Thoracic aorta (tissue), 2 donors: ENCODE measurements at places on chromosomes 4 and X. TPM values are rescaled to one million over a fixed set of nuclear protein-coding genes. Genes with fewer than 3 reads are reported as not detected.

DNA sequence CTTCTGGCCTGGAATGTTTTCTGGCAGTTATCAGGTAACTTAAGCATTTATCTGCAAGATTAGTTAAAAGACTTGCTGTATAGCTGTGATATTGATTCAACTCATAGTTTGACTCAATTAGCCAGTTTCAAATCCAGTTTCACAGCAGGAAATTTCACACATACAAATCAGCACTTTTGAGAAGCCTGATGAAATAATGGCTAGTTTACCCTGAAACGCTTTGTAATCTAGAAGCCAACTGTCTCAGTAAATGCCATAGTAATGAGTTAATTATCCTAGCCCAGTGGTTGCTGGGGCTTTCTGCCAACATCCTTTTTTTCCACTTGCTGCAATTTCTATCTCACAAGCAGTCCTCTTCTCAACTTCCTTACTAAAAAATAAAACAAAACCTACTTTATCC, 53.1 kb downstream of the ARHGEF38 start:
- H3K4me3 ChIP-seq = no peak overlapping the region
- no peaks in the 10 kb centered on the region for H3K36me3 ChIP-seq
- no peak for DNase-seq
- no peaks in the 10 kb centered on the region for H3K27me3 ChIP-seq

GRCh38 chr4:184201179-184201578, 16.5 kb downstream of the ENPP6 start:
- H3K4me3 ChIP-seq = no peak overlapping the region
- H3K4me1 ChIP-seq = peaks cover 4% of the 10 kb centered on the region
- H3K27me3 ChIP-seq = no peaks in the 10 kb centered on the region
- no peak overlapping the region for H3K27ac ChIP-seq
- DNase-seq = no peak

- no peak overlapping the region for H3K4me3 ChIP-seq
- H3K27me3 ChIP-seq = no peaks in the 10 kb centered on the region
- no peak overlapping the region for H3K27ac ChIP-seq
- no peaks in the 10 kb centered on the region for H3K4me1 ChIP-seq
These were observed 23.6 kb downstream of the CA5B start for GRCh38 chrX:15761564-15762191.

DNA sequence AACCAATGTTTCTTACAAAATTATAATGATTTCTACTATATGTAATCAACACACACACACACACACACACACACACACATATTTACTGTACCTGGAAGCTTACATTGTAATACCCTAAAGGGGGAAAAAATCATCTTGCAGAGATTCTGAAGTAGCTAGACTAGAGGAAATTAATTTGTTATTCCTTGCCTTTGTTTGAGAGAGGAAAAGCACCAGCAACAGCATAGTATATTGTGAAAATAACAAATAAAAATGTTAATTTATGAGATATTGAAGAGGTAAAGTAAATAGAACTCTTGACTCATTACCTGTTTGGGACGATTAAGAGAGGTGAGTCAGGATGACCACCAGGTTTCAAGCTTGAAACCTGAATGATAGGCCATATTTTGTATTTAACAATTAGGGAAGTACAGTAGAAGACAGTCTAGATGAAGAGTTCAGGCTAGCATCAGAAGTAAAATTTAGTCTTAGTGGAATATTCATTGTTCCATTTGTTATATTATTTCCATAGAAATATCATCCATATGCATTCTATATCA, 873.4 kb upstream of the PCDH10 start:
- H3K27me3 ChIP-seq = no peaks in the 10 kb centered on the region
- no peak overlapping the region for H3K4me3 ChIP-seq
- H3K36me3 ChIP-seq = no peaks in the 10 kb centered on the region
- H3K4me1 ChIP-seq = no peaks in the 10 kb centered on the region
- no peak overlapping the region for H3K27ac ChIP-seq
- DNase-seq = no peak

GRCh38 chrX:116009346-116009745, 161.2 kb upstream of the AGTR2 start:
- H3K4me1 ChIP-seq = no peaks in the 10 kb centered on the region
- DNase-seq = no peak
- H3K36me3 ChIP-seq = no peaks in the 10 kb centered on the region
- no peak overlapping the region for H3K4me3 ChIP-seq

GRCh38 chr4:140851804-140852203, 95.6 kb upstream of the TBC1D9 start:
- no peaks in the 10 kb centered on the region for H3K36me3 ChIP-seq
- no peaks in the 10 kb centered on the region for H3K4me1 ChIP-seq
- no peaks in the 10 kb centered on the region for H3K27me3 ChIP-seq
- DNase-seq = no peak

- H3K27me3 ChIP-seq = no peaks in the 10 kb centered on the region
- H3K4me3 ChIP-seq = no peak overlapping the region
- DNase-seq = no peak
These were observed 73.1 kb downstream of the CPZ start for GRCh38 chr4:8665406-8666360.

DNA sequence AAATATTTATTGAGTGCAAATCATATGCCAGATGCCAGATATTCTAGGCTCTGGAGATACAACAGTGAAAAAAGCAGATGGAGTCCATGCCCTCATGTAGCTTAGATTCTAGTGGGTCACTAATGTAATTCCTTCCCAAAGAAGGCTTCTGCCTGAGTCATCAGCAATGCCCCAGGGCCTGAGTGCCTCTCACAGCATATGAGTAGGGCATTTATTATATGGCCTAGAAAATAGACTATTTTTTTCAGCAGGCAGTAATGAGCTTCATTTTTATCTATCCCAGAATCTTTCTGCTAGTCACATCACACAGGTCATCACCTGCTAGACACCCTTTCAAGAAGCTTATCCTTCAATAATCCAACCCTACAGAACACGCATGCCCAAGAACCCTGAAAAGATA, 22.3 kb downstream of the TMEM31 start:
- H3K27ac ChIP-seq = no peak overlapping the region
- no peaks in the 10 kb centered on the region for H3K4me1 ChIP-seq
- H3K36me3 ChIP-seq = no peaks in the 10 kb centered on the region
- no peak for DNase-seq

DNA sequence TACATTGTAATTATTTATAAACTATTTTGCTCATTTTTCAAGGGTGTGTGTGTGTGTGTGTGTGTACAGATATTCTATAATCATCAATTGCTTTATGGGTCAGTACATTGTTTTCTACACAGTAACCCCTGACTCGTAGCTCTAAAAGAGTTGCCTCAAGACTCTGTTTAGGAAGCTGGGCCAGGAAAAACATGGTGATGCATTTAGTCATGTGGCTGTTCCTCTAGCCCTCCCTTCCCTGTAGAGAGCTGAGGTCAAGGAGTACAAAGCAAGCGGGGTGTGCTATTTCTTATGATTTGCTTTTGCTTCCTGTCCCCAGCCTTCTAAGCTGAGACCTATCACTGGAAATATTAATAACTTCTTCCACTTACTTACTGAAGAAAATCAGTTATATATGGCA, 34.8 kb upstream of the SPANXD start:
- H3K4me3 ChIP-seq = no peak overlapping the region
- no peaks in the 10 kb centered on the region for H3K27me3 ChIP-seq
- H3K4me1 ChIP-seq = no peaks in the 10 kb centered on the region
- DNase-seq = no peak

DNA sequence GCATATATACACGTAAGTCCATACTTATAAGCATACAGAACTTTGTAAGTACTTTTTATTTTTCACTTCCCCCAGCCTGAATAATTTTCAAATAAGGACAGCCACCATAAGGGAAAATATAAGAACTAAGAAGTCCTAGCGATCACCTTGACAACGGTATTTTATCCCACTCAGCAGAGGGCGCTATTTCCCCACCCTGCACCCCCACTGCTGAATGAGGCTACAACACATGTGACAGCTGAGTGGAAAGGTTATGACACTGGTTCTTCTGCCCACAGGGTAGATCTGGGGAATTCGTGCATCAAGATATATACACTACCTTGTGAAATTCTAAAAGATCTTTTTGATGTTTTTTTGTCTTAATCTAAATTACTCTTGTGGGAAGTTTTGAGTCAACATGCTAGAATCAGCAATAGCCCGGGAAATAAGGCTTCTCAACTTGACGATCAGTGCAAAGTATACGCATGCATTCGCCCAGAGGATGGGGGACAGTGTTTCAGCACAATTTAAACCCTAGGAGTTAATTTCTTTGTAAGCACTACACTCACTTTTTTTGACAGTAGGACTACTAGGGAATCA, 151.5 kb downstream of the CORIN start:
- no peak overlapping the region for H3K27ac ChIP-seq
- no peaks in the 10 kb centered on the region for H3K4me1 ChIP-seq
- H3K4me3 ChIP-seq = no peak overlapping the region
- DNase-seq = no peak
- H3K36me3 ChIP-seq = no peaks in the 10 kb centered on the region

GRCh38 chr4:101237773-101238172, 109.6 kb downstream of the PPP3CA start:
- no peaks in the 10 kb centered on the region for H3K27me3 ChIP-seq
- no peak for DNase-seq
- H3K4me3 ChIP-seq = no peak overlapping the region
- no peaks in the 10 kb centered on the region for H3K36me3 ChIP-seq
- H3K27ac ChIP-seq = no peak overlapping the region

Gene IDH3G
- total RNA-seq = 70.9 TPM

Gene PNCK
- 1.2 TPM for total RNA-seq

Gene HSFX2
- total RNA-seq = 0.54 TPM

Gene TBX22
- total RNA-seq = not detected

Gene PCDH7
- 435 TPM for total RNA-seq

Gene NEIL3
- total RNA-seq = not detected

Gene MAGEC2
- not detected for total RNA-seq

Gene HTR2C
- not detected for total RNA-seq
